ENCODE measurements at places on chromosomes 11 and 22.

- no peak for DNase-seq
Observed at GRCh38 chr11:93766504-93766903, 17.6 kb upstream of the MED17 start.

DNA sequence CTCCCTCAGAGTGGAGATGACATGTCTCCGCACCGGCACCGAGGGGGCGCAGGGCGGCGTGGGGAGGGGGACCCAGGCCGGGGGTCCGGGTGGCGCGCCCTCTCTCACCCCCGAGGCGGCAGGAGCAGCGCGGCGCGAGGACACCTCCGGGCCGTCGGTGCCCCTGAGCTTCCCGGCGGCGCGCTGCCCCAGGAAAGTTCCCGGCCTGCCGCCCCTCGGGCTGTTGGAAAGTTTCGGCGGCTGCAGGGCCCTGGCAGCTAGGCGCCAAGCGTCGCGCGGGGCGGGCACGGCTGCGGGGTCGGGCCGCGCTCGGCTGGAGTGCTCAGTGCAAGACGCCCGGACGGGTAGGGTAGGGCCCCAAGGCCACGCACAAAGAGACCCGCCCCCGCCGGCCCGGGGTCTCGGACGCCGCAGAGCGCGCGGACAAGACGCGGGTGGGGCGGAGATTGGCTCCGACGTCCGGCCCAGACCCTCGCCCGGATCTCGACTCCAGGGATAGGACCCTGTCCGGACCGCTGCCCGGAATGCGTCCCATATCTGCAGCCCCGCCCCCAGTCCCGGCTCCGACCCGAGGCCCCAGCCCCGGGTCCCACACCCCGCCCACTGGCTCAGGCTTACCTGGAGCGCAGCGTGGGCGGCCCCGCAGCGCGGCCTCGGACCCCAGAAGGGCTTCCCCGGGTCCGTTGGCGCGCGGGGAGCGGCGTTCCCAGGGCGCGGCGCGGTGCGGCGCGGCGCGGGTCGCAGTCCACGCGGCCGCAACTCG lies 471 bp downstream of the ARVCF start:
- DNase-seq = no peak

- DNase-seq = no peak
Observed at GRCh38 chr11:73186294-73186850, 31.7 kb upstream of the P2RY2 start.

- no peak for DNase-seq
Observed at GRCh38 chr11:16126362-16126761, 230.0 kb downstream of the SOX6 start.

- DNase-seq = no peak
Observed at GRCh38 chr22:37151401-37151800, 1.7 kb upstream of the IL2RB start.

- no peak for DNase-seq
Observed at GRCh38 chr11:104713401-104713800, 184.9 kb downstream of the CASP12 start.

- no peak for DNase-seq
Observed at GRCh38 chr11:69981119-69981784, 96.9 kb upstream of the ANO1 start.

DNA sequence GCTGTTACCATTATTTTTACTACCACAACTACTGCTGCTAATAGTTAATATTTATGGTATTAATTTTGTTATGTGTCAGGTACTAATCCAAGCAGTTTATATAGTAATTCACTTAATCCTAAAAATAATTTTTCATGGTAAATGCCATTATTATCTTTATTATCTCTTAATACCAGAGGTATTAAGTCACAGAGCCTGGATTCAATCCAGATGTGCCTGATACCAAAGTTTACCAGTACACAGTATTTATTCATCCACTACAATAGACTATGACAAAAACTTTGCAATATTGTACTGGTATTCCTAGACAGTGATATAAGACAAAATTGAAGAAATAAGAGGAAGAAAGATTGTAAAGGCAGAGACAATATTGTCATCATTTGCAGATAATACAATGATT lies 24.5 kb downstream of the MAP6 start:
- DNase-seq = no peak

- DNase-seq = no peak
Observed at GRCh38 chr11:41920374-41920773, 460.9 kb upstream of the LRRC4C start.

GRCh38 chr11:47943721-47944586 lies 36.4 kb upstream of the PTPRJ start:
- DNase-seq = no peak

DNA sequence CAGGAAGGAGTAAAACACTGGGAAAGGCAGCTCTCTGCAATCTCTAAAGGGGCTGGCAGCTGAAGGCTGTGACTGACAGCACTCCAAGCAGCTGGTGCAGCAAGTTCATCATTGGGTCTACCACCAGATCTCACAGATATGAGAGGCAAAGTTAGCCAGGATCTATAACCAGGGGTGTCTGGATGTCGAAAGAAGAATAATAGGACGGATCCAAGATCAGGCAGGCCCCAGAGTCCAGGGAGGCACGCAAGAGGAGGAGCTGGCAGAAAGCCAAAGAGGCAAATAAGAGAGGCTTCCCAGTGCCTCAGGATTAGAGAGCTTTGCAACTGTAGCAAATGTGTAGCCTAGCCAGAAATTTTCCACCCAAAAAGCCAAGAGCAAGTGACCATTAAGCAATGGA lies 77.1 kb downstream of the RBMXL2 start:
- DNase-seq = no peak

- no peak for DNase-seq
Observed at GRCh38 chr22:19505735-19506126, 18.5 kb downstream of the CLDN5 start.

DNA sequence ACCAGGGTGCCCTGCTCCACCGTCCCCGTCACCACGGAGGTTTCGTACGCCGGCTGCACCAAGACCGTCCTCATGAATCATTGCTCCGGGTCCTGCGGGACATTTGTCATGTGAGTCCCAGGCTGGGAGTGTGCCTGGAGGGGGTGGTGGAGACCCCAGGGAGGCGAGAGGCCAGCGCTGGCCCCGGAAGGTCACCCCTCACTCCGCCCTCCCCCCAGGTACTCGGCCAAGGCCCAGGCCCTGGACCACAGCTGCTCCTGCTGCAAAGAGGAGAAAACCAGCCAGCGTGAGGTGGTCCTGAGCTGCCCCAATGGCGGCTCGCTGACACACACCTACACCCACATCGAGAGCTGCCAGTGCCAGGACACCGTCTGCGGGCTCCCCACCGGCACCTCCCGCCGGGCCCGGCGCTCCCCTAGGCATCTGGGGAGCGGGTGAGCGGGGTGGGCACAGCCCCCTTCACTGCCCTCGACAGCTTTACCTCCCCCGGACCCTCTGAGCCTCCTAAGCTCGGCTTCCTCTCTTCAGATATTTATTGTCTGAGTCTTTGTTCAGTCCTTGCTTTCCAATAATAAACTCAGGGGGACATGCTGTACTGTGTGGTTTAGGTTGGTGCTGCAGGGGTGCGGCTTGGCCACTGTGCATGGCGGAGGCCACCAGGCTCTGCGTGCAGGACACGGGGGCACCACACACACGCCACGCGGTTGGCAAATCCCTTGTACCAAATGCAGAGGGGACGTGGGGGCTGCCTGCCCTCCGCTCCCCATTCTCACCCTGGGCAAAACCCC lies 35.4 kb downstream of the MUC2 start:
- DNase-seq = no peak

GRCh38 chr11:16261836-16262644 lies 94.3 kb downstream of the SOX6 start:
- DNase-seq = no peak

DNA sequence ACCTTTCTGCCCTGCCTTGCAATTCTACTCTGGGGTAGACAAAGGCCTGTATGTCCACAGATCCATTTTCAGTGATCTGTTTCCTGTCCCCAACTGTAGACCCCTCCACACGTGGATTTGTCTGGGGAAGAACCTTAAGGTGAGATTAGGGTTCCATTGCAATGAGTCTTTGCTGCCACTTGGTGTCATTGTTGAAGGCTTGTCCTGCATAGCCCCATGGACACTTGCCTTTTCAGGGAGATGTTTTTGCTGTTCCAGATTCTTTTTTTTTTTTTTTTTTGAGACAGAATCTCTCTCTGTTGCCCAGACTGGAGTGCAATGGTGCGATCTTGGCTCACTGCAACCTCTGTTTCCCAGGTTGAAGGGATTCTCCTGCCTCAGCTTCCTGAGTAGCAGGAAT lies 21.8 kb downstream of the SERPING1 start:
- no peak for DNase-seq

GRCh38 chr11:106456647-106457046 lies 379.2 kb downstream of the AASDHPPT start:
- DNase-seq = no peak

GRCh38 chr11:113334183-113334582 lies 19.8 kb downstream of the TTC12 start:
- DNase-seq = no peak

GRCh38 chr11:47179655-47179991 lies 2.9 kb upstream of the ARFGAP2 start:
- DNase-seq = no peak

DNA sequence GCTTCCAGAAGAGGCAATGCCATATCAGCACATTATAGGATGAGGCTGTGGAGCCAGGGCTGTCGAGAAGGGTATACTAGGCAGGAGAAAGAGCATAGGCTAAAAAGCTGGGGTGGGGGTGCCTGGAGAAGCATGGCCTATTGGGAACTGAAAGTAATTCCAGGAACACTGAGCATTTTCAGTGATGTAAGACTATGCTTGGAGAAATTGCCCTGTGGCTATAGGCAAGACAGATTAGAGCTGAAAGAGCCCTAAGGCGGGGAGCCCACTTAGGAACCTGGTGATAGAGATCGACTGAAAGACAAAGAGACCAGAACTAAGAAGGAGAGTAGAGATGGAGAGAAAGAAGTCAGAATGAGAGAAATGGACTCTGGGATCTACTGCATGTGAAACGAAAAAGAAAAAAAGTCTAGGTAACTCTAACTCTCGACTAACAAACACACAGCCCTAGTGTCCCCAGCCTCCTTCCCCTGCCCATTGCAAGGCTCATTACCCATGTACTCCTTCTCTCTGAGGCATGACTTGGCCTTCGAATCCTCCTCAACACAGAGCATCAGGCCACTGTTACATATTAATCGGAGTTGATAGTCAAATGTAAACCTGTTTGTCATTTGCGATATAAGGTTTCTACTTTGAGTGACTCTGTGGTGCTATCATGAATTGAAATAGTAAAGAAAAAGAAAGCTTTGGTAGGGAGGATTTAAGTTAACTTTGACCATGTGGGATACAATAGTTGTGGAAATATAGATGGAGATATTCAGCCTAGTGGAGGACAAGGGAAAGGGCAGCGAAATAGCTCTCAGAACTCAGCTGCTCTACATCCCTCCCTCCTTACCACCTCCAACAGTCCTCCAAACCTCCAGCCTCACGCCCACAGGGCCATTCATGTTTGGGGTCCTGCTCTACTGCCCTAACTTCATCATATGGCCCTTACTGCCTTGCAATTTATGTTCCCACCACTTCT lies 52.3 kb upstream of the BMAL1 start:
- no peak for DNase-seq

DNA sequence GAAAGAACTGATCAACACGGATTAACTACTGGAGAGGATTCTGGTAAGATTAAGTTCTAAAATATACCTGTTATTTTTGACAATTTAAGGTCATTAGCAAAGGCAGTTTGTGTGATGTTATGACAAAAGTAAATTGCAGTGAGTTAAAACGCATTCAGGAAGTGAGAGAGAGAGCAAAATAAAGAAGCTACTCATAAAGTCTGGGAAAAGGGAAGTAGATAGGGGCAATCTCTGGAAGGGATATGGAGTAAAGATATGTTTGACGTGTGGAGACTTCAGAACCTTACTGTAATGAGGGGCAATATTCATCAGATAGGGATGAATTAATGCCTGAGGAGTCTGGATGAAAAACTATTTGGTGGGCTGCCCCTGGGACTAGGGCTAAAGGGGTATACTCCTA lies 16.8 kb downstream of the OR56B4 start:
- DNase-seq = no peak

GRCh38 chr11:133506023-133506422 lies 26.3 kb downstream of the OPCML start:
- no peak for DNase-seq

- no peak for DNase-seq
Observed at GRCh38 chr11:124627546-124627945, 4.9 kb downstream of the TBRG1 start.

GRCh38 chr11:116556483-116556882 lies 216.3 kb downstream of the BUD13 start:
- DNase-seq = no peak

DNA sequence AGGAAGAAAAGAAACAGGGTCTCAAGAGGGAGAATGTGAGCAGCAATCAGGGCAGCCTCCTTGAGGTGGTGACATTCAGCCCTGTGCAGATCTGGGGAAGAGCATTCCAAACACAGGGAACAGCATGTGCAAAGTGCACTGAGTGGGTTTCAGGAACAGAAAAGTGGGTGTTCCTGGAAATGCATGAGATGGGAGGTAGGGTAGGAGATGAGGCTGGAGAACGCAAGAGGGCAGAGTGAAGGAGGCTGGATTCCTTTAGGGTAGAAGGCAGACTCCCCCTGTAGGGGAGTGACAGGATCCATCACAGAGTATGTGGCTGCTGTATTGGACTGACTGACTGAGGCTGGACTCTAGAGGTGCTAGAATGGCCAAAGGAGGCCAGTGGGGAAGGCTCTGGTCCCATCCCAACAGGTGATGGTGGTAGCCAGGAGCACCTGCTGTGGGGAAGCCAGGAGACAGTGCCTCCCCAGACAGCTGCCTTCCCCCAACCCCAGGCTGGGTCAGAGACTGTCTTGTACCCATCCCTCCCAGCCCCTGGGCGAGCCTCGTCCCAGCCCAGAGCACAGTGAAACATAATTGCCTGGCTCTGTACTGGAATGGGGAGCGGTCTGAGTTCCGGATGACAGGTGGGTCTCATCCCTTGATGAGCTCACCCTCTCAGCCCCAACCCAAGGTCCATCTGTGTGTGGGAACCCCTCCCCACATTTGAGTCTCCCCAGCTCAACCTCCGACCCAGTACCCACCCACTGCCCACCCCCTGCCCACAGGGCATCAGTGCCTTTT lies 419.4 kb downstream of the MN1 start:
- DNase-seq = no peak

DNA sequence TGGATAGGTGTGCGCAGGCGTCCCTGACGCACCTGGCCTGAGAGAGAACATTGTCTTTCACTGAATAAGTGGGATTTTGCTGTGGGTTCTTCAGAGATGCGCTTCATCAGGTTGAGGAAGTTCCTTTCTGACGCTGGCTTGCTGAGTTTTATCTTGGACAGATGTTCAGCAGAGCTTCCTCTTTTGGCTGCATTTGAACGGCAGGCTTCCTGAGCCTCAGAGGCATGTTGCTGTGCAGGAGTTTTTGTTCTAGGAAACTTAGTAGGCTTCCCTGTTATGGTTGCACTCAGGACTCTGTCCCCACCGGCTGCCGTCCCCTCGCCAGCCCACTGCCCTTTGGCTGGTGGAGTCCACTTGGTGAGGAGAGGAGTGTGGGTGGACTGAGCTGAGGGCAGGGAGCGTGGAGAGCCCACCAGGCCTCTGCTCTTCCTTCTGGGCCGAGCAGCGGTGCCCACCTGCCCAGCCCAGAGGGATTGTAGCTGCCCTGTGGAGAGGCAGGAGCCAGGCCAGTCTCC lies 17.2 kb downstream of the FRMD8 start:
- peak; percentile 36 for DNase-seq

GRCh38 chr11:103234974-103235373 lies 125.7 kb downstream of the DYNC2H1 start:
- no peak for DNase-seq

GRCh38 chr11:111659201-111660115 lies 57.2 kb downstream of the SIK2 start:
- DNase-seq = no peak

- no peak for DNase-seq
Observed at GRCh38 chr22:19448076-19448607, 631 bp upstream of the C22orf39 start.

GRCh38 chr11:59224351-59224928 lies 11.7 kb upstream of the MPEG1 start:
- DNase-seq = no peak

Measured in substantia nigra (tissue), 51 donors.